Mesendoderm (in vitro differentiated cells): ENCODE measurements at places on chromosomes 12 and 14.
A peak's percentile ranks its signal among the peaks of the same experiment; 100 is the strongest.

GRCh38 chr12:50625029-50625925 lies 120.5 kb downstream of the DIP2B start:
- no peak overlapping the region for H3K4me3 ChIP-seq
- no peak overlapping the region for H3K27ac ChIP-seq
- DNase-seq, result peak; percentile 66
- H3K36me3 ChIP-seq, result no peaks in the 10 kb centered on the region
- peaks cover 20% of the 10 kb centered on the region for H3K4me1 ChIP-seq

DNA sequence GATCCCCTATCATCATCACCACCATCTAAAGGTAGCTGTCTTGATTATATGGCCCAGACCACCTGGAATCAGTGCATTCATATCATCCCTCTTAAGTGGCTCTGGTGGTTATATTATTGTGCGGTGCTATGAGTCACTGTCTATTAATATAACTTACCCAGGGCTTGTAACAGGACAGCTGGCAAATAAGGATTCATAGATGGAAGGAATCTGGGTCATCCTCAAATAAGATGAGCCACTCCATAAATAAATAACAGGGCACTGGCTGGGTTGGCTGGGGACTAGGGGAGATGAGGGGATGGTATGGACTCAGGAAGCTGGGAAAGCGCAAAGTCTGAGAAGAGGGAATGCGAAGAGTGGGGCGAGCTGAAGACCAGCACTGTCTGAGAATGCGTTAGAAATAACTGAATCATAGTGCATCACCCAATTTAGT lies 216.1 kb downstream of the NUAK1 start:
- H3K27ac ChIP-seq, result no peak overlapping the region
- no peaks in the 10 kb centered on the region for H3K36me3 ChIP-seq
- DNase-seq, result no peak
- H3K4me3 ChIP-seq, result no peak overlapping the region
- peaks cover 2% of the 10 kb centered on the region for H3K4me1 ChIP-seq
- H3K27me3 ChIP-seq, result no peaks in the 10 kb centered on the region

DNA sequence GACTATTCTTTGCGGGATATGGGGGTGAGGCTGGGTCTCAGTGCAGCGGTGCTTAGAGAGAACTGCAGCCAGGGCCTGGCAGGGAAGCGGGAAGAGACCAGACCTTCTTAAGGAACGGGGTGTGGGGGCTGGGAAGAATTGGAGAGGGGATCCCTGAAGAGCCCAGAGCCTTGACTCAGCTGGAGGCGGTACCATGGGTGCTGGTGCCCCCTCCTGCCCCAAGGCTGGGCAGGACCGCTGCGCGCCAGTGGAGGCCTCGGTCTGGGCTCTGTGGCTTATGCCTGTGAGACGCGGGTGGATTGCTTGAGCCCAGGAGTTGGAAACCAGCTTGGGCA lies 1.3 kb upstream of the RNU7-1 start:
- H3K36me3 ChIP-seq, result peaks cover 5% of the 10 kb centered on the region
- H3K4me3 ChIP-seq, result no peak overlapping the region
- no peaks in the 10 kb centered on the region for H3K27me3 ChIP-seq
- H3K27ac ChIP-seq, result peak overlapping the region; percentile 23
- no peak for DNase-seq
- peaks cover 4% of the 10 kb centered on the region for H3K4me1 ChIP-seq

DNA sequence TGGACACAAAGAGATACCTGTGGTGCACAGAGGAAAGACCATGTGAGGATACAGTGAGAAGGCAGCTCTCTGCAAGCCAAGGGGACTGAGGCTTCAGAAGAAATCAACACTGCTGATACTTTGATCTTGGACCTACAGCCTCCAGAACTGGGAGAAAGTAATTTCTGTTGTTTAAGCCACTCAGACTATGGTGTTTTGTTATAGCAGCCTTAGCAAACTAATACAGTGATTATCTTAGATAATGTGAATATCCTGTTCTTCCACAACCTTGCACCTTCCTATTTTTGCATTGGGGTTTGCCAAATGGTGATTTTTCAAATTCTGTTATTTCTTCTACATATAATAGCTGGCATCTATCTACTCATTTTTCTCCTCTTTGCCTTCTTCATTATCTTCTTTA lies 8.2 kb upstream of the C14orf93 start:
- no peak for DNase-seq
- H3K36me3 ChIP-seq, result no peaks in the 10 kb centered on the region
- no peaks in the 10 kb centered on the region for H3K27me3 ChIP-seq
- no peak overlapping the region for H3K4me3 ChIP-seq

- no peak overlapping the region for H3K27ac ChIP-seq
- peaks cover 2% of the 10 kb centered on the region for H3K4me1 ChIP-seq
- DNase-seq, result no peak
- no peak overlapping the region for H3K4me3 ChIP-seq
Observed at GRCh38 chr12:96197503-96198272, 3.5 kb downstream of the ELK3 start.

DNA sequence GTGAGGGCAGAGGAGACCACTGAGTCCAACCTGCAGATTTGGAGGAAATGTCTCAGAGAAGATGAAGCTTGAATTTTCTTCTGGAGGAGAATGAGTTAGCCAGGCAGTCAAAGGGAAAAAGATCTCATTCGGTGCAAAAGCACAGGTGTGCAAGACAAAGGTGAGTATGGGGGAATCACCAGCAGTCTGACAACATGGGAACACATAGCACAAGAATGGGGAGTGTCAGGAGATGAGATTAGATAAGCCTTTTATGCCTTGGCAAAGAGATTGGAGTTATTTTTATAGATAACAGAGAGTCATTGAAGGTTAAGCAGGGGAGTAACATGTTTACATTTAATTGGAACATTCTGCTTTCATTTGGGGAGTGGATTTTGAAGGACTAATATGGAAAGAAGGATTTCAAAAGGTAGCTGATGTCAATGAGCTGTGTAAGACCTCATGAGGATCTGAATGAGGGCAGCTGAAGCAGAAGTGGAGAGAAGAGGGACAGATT lies 171.3 kb upstream of the NTF3 start:
- no peak overlapping the region for H3K4me3 ChIP-seq
- peaks cover 2% of the 10 kb centered on the region for H3K4me1 ChIP-seq
- no peaks in the 10 kb centered on the region for H3K27me3 ChIP-seq
- no peaks in the 10 kb centered on the region for H3K36me3 ChIP-seq

DNA sequence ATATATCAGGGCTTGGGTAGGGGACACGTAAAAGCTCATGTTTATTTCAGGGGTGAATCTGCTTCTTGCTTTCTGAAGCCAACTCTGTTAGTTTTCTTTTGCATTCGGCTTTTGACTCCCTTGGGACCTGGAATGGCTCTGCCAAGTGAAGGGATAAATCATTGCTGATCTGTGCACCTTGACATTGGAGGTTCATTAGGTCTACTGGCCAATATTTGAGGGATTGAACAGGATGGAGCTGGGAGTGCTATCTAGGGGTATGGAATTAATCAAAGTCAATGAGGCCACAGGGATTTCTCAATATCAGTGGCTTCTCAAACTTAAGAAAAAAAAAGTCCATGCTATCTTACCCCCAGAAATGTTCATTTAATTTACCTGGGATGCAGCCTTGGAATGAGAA lies 203.5 kb upstream of the RMST start:
- H3K36me3 ChIP-seq, result no peaks in the 10 kb centered on the region
- no peak for DNase-seq
- no peaks in the 10 kb centered on the region for H3K27me3 ChIP-seq
- no peak overlapping the region for H3K4me3 ChIP-seq

GRCh38 chr14:34064349-34064748 lies 113.5 kb upstream of the EGLN3 start:
- H3K4me3 ChIP-seq, result no peak overlapping the region
- no peak for DNase-seq
- peaks cover 1% of the 10 kb centered on the region for H3K4me1 ChIP-seq
- H3K36me3 ChIP-seq, result no peaks in the 10 kb centered on the region
- H3K27me3 ChIP-seq, result no peaks in the 10 kb centered on the region
- H3K27ac ChIP-seq, result no peak overlapping the region
